ENCODE measurements at places on chromosomes 1 and 21.

- no peak for DNase-seq
These were observed 145.7 kb downstream of the ZNF644 start for GRCh38 chr1:90876101-90876500.

DNA sequence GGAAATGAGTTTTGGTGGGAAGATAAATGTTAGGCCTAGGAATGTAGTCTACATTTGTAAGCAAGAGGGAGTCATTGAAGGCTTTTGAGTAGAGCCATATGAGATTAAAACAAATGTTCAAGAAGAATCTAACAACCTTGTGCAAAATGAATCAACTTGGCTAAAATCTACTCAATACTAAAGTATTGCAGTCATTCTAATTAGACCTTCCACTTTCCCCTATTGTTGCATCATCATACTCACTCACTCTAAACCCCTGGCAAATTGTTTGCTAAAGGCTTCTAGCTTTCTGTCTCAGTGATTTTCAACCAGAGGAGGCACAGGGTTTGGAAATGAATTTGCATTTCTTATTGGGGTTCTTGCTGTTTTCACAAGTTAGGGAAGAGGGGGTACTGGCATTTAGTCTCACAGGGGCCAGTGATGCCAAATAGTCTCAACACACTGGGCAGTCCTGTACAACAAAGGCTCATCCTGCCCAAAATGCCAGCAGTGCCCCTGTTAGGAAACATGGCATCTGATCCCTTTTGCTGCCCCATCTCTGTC lies 85.3 kb downstream of the SEC16B start:
- no peak for DNase-seq

DNA sequence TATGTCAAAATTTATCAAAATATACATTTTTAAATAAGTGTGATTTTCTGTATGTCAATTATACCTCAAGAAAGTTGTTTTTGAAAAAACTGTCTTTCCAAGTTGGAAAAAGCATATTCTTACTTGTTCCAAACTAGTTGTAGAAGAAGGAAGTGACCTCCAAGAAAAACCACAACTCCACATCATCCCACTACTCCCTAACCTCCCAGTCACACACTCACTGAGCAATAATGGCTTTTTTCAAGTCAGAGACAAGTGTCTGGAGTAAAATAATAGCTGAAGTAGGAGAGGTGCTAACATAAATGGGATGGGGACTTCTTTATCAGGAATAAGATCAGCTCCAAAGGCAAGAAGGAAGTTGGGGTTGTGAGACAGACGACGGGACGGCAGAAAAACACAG lies 13.4 kb downstream of the EPRS1 start:
- peak; percentile 35 for DNase-seq

DNA sequence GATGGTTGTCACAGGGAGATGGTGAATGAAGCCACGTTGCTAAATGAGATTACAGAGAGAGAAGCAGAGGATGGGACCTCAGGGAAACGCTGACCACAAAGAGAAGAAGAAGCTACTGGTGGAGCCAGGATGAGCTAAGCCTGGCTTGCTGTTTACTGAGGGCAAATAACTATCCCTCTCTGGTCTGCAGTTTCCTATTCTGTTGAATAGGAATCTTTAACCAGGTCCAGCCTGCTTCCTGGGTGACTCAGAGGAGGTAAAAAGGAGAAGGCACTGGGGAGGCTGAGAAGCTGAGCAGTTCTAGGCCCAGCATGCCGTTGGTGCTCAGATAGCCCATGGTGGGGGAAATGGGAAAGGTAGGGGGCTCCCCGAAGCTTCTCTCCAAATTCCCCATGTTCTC lies 29.6 kb downstream of the DMBX1 start:
- no peak for DNase-seq

DNA sequence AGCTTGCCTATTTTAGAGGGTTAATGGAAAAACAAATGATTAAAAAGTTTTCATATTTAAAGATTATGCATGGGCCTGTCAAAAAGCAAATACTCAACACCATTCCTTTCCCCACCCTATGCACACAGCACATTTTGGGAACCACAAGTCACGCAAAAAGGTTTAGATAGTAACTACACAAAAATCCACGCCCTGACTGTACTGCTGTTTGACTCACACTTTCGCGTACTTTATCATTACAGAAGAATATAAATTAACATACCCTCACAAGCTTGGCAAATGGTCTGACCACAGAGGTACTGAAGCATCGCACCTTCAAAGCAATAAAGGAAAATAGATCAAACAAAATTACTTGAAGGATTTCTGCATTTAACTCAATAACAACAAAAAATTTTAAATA lies 1.4 kb downstream of the ATP5PO start:
- DNase-seq, result no peak

- DNase-seq, result peak; percentile 50
These were observed 382.9 kb upstream of the B3GALT2 start for GRCh38 chr1:193569096-193569982.

GRCh38 chr21:40845441-40845995 lies 1.4 kb downstream of the DSCAM start:
- DNase-seq, result no peak

DNA sequence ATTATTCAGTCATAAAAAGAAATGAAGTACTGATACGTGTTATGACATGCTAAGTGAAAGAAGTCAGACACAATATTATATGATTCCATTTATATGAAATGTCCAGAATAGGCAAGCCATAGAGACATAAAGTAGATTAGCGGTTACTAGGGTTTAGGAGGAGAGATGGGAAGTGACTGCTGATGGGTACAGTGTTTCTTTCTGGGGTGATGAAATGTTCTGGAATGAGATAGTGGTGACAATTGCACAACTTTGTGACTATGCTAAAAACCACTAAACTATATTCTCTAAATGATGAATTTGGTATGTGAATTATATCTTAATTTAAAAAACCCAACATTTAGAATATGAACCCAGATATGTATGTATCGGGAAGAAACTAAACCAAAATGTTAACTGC lies 27.6 kb downstream of the IPP start:
- peak; percentile 68 for DNase-seq

DNA sequence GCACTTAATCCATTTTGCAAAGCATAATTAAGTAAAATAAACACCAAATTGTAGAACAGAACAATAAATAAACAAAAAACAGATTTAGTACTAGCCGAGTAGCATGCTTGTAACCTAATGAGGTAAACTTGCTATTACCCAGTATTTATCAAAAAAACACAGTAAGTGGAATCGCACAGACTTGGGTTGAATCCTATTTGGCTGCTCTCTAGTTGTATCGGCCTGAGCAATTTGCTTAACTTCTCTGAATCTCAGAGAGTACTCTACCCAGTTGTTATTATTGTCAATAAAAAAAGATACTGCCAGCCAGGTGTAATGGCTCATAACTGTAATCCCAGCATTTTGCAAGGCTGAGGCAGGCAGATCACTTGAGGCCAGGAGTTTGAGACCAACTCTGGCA lies 664.3 kb downstream of the ADGRL2 start:
- DNase-seq, result no peak

DNA sequence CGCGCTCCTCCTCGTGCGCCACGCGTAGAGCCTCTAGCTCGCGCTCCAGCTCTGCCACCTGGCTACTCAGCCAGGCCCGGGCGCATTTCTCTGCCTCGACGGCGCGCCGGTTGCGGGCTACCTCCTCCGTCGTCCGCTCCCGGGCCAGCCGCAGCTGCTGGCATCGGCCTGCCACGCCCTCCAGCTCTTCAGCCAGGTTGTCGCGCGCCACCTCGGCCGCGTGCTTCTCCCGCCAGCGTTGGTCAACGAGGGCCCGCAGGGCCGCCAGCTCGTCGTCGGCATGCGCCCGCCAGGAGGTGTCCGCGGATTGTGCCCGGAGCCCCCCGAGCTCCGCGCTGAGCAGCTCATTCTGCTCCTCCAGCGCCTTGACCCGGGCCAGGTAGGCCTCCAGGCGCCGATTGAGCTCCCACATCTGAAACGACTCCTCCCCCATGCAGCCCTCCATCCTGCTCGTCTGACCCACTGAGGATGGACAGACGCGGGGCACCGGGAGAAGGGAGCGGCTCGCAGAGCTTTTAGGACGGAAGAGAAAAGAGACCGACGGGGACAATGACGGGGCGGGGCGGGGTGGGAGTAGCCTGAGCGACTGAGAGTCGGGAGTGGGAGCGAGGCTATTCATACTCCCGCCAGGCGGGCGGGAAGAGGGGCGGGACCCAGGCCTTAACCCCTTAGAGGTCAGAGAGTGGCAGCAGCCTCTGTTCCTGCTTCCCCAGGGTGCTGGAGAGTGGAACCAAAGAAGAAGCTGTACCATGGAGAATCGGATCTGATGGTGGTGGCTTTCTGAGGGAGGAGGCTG lies at the start of gene NES:
TSS of gene NES (minus strand) at position 588 of the 796 bp plus-strand sequence. CDS start at position 445, 143 bp downstream.
- peak; percentile 60 for DNase-seq

DNA sequence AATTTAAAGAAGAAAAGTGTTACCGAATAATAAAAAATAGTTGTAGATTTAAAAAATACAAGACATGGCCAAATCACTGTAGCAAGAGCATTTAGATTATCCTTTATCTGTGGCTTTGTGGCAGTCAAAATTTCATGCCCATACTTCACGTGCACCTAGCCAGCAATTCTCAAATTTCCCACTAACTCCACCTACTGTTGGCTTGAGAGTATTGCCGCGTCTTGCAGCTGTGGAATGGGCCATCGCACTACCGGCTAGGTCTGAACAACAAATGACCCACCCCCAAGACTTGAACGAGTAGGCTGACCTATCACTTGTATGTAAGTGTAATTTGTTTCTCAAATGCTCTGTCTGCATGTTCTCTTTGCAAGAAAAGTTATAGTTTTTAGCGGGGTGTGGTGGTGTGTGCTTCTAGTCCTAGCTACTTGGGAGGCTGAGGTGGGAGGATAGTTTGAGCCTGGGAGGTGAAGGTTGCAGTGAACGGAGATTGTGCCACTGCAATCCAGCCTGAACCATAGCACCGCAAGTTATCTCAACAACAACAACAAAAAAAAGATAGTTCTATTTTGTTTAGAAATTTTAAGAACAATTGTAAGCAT lies 4.1 kb downstream of the KRTAP13-4 start:
- DNase-seq, result peak; percentile 15

DNA sequence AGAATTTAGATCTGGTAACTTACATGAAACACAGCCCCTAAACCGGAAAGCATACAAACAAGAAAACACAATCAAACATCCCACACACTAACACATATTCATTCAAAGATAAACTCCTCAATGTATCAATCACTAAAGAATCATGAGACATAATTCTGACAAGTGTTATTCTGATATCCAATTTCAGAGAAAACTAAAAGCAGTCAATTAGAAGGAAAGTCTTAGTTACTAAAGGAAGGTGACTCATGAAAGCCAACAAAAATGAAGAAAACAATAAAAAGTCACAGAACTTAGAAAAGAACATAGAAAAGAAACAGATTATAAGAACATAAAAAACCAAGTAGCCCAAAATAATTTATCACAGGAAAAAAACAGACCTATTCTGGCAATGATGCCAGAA lies 57.2 kb downstream of the ZZZ3 start:
- DNase-seq, result no peak

GRCh38 chr1:73511038-73511437 lies 686.9 kb downstream of the LRRIQ3 start:
- DNase-seq, result no peak

DNA sequence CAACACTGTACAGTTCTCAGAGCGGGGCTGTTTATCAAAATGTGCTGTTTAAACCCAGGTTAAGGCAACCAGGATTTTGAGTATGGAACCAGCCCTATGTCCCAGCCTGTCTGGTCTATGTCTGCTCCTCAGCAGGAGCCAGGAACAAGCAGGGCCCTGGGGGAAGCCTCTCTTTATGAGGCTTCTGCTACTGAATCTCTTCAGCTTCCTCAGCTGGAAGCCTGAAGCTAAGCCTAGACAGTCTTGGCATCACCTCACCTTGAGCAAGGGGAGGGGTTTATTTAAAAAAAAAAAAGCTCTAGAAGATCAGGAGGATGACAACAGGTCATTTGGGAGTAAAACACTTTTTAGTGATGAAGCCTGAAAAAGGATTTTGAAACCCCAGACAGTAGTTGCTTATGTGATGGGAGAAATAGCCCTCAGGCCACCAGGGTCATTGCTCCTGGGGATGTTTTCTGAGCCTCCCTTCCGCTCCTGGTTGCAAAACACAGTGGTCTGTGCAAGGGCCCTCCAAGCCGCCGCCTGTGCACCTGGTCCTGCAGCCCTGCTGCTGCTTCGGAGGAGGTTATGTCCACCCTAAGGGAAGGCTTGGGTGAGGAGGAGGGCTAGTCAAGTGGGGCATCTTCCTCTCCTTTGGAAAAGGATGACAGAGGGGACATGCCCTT lies 21.8 kb upstream of the GRHL3 start:
- no peak for DNase-seq

- no peak for DNase-seq
These were observed 18.0 kb downstream of the COL16A1 start for GRCh38 chr1:31685795-31686194.

GRCh38 chr1:244012202-244012601 lies 38.9 kb upstream of the ZBTB18 start:
- DNase-seq, result no peak

Data from inflammatory macrophage (primary cell).